ENCODE measurements at places on chromosomes 6 and 20. TPM values are rescaled to one million over a fixed set of nuclear protein-coding genes. Genes with fewer than 3 reads are reported as not detected.

DNA sequence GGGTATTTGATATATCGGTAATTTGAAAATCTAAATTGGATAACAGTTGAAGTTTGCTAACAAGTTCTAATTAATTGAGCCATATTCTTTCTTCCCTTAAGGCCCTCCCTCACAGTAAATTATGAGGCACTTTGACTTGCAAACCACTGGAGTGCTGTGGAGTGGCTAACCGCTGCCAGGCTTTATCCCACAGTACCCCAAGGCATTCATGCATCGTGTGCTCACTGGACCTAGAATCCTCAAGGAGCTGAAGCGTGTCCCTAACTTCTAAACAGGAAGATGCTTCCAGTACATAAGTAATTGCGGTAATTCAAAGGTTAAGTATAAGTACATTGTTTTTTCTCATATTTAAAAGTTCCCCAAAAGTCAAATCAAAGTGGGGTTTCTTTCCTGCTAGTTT, 499.9 kb downstream of the TFAP2A start:
- no peak for DNase-seq
- no peak overlapping the region for H3K27ac ChIP-seq
- H3K36me3 ChIP-seq = no peaks in the 10 kb centered on the region
- H3K4me1 ChIP-seq = no peaks in the 10 kb centered on the region
- no peaks in the 10 kb centered on the region for H3K27me3 ChIP-seq

Gene MAS1
- not detected for total RNA-seq

DNA sequence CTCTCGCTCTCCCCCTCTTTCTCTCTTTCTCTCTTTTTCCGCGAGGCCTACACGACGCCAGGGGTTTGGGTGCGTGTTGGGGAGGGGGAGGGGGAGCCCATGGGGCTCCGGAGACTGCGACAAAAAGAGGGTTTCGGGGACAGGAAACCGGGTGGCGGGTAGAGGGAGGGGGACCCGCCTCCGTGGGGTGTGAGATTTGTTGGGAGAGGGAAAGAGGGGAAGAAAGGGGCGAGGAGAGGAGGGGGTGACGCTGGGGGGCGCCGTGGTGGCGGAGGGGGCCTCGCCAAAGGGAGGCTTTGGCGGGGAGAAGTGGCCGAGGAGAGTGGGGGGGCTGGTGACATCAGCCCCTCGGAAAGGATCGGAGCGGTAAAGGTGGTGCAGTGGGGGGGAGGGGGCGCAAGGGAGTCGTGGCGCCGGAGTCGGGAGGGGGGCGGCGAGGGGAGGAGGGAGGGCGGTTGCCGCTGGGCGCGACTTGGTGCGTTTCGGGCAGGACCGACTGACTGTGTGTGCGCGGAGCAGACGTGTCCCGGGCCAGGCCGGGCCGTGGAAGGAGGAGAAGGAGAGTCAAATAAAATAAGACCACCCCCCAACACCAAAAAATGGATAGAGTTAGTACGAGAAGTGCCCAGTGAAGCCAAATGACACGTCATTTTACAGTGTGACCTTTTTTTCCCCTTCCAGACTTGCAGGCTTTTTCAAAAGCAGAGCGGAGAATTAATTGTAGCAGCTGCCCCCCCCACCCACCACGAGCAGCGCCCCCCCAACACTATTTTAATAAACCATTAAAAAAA, 39.8 kb downstream of the GNAS start:
- peak overlapping the region; percentile 88 for H3K4me3 ChIP-seq
- H3K36me3 ChIP-seq = no peaks in the 10 kb centered on the region
- peaks cover 56% of the 10 kb centered on the region for H3K4me1 ChIP-seq
- no peak for DNase-seq

DNA sequence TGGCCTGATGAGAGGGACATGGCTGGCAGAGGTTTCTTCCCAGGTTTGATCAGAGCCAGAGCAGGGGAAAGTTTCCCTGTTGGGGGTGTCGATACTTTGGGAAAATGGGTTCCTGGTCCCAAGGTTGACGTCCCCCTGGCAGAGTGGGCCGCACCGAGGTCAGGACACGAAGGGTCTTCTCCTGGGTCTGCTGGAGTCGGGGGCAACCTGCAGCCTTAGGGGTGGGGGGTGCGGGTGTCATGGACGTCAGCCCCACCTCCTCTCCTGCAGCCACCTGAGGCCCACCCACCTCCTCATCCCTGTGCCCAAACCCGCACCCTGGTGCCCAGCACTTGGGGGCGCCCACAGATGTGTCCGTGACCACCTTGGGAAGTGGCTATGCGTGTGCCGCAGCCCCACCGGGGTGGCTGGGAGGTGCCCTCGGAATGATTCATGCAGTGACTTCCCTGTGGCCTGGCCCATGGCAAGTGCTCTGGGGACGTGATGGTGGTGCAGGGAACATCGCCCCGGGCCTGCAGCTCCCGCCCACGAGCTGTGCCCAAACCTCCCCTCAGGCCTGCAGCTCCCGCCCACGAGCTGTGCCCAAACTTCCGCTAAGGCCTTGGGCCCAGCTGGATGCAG, 64.9 kb downstream of the YTHDF1 start:
- peaks cover 26% of the 10 kb centered on the region for H3K27me3 ChIP-seq
- H3K36me3 ChIP-seq = no peaks in the 10 kb centered on the region
- peaks cover 21% of the 10 kb centered on the region for H3K4me1 ChIP-seq
- no peak overlapping the region for H3K4me3 ChIP-seq
- H3K27ac ChIP-seq = no peak overlapping the region

Gene PARD6B
- 4.2 TPM for total RNA-seq

DNA sequence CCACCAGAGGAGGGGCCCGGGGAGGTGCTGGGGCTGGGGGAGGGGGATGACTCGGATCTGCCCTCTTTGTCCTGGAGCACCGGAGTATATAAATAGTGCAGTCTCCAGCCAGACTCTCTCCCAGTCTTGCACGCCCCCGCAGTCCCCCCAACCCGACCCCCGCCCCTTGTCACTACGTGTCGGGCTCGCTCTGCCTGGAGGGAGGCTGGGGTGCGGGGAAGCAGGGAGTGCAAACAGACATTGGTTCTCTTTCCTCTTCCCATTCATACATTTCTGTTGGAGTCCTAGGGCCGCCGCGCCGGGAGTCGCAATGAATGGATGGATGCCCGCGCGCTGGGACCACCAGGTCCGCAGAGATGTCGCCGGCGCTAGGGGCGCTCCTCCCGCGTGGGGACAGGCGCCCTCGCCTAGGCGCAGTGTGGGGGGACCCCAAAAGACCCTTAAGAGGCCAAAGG, 179.3 kb downstream of the TBXT start:
- no peak for DNase-seq
- H3K4me1 ChIP-seq = peaks cover 41% of the 10 kb centered on the region
- H3K27ac ChIP-seq = peak overlapping the region; percentile 67
- H3K27me3 ChIP-seq = no peaks in the 10 kb centered on the region

GRCh38 chr6:141989706-141989959, 143.1 kb upstream of the GJE1 start:
- no peak for DNase-seq
- H3K36me3 ChIP-seq = no peaks in the 10 kb centered on the region
- H3K27me3 ChIP-seq = no peaks in the 10 kb centered on the region
- no peak overlapping the region for H3K27ac ChIP-seq
- H3K4me1 ChIP-seq = no peaks in the 10 kb centered on the region
- H3K4me3 ChIP-seq = no peak overlapping the region

DNA sequence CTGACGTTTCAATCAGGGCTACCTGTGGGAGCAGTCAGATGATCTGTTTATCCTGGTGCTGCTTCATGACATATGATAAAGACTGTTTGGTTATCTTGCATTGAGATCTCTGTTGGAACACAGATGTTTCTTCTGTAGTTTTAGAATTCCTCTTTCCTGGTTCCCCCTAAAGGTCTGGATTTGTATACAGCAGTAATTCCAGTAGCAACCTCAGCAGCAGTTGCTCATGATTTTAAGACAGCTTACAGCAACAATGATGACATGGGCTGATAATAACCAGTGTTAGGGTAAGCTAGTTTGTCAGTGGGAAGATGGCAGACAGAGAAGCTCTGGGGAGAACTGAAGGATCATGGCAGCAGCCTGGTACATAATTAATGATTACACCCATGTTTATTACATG, 439.4 kb downstream of the PHF3 start:
- DNase-seq = no peak
- H3K4me1 ChIP-seq = no peaks in the 10 kb centered on the region
- H3K27ac ChIP-seq = no peak overlapping the region

- H3K4me3 ChIP-seq = no peak overlapping the region
- no peaks in the 10 kb centered on the region for H3K4me1 ChIP-seq
- H3K27ac ChIP-seq = no peak overlapping the region
- H3K27me3 ChIP-seq = no peaks in the 10 kb centered on the region
Measured at GRCh38 chr6:16608444-16608843, 152.8 kb downstream of the ATXN1 start.

GRCh38 chr6:159110748-159111147, 58.5 kb upstream of the FNDC1 start:
- H3K4me3 ChIP-seq = no peak overlapping the region
- H3K36me3 ChIP-seq = no peaks in the 10 kb centered on the region
- no peaks in the 10 kb centered on the region for H3K27me3 ChIP-seq
- no peak overlapping the region for H3K27ac ChIP-seq
- no peak for DNase-seq
- peaks cover 10% of the 10 kb centered on the region for H3K4me1 ChIP-seq

- H3K4me1 ChIP-seq = no peaks in the 10 kb centered on the region
- H3K36me3 ChIP-seq = no peaks in the 10 kb centered on the region
- H3K27ac ChIP-seq = no peak overlapping the region
- no peak for DNase-seq
Measured at GRCh38 chr6:167336844-167337630, 12.2 kb downstream of the TTLL2 start.

GRCh38 chr6:26555505-26556262, 17.5 kb downstream of the HMGN4 start:
- H3K36me3 ChIP-seq = no peaks in the 10 kb centered on the region
- H3K4me3 ChIP-seq = no peak overlapping the region
- no peak overlapping the region for H3K27ac ChIP-seq
- peaks cover 8% of the 10 kb centered on the region for H3K4me1 ChIP-seq
- DNase-seq = no peak

DNA sequence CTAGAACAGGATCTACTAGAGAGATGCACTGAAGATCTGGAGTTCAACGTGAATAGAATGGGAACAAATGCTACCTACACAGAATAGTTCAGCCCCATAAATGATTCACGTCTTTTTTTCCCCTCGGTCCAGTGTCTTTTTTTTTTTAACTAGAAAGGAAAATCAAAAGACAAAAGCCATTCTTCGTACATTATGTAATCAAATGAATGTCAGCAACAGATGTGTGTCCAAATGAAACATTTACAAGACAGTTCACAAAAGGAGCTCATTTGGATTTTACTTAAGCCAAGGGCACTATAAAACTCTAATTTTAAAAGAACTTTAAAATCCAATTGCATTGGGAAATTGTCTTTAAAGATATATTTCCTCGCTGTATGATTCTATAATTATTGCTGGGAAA, 42.4 kb downstream of the FAM184A start:
- H3K4me3 ChIP-seq = no peak overlapping the region
- H3K27ac ChIP-seq = no peak overlapping the region
- no peaks in the 10 kb centered on the region for H3K36me3 ChIP-seq

- DNase-seq = peak; percentile 80
- no peaks in the 10 kb centered on the region for H3K36me3 ChIP-seq
- H3K4me3 ChIP-seq = no peak overlapping the region
- no peak overlapping the region for H3K27ac ChIP-seq
Measured at GRCh38 chr6:168158213-168158979, 79.4 kb upstream of the FRMD1 start.

Gene DSTN
- 3,473 TPM for total RNA-seq

DNA sequence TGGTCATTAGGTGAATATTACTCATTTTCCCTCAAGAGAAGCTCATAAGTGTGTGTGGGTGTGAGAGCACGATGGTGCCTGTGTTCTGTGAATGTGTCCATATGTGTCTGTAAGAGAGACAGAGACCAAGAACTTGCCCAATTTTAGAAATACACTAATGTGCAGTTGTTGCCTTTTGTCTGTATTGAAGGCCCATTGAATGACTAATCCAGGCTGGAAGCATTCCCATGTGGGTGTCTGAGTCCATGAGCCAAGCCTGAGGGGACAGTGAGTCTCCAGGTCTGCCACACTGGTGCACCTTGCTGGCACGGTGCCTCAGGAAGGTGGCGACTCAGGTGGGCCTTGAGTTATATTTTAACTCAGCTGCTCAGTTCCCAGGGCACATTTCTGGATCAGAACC, 25.5 kb upstream of the ASXL1 start:
- H3K27me3 ChIP-seq = no peaks in the 10 kb centered on the region
- H3K27ac ChIP-seq = no peak overlapping the region
- peaks cover 16% of the 10 kb centered on the region for H3K36me3 ChIP-seq
- no peak for DNase-seq

Gene COL19A1
- 1.7 TPM for total RNA-seq

GRCh38 chr20:38892091-38892981, 33.9 kb upstream of the FAM83D start:
- H3K36me3 ChIP-seq = peaks cover under 1% of the 10 kb centered on the region
- H3K4me1 ChIP-seq = peaks cover 12% of the 10 kb centered on the region
- no peak for DNase-seq
- no peak overlapping the region for H3K4me3 ChIP-seq
- H3K27ac ChIP-seq = no peak overlapping the region
- H3K27me3 ChIP-seq = no peaks in the 10 kb centered on the region

Gene CFAP206
- total RNA-seq = not detected

Gene SNX9
- 78.1 TPM for total RNA-seq

Gene BACH2
- total RNA-seq = 6.0 TPM

Gene CGA
- not detected for total RNA-seq

DNA sequence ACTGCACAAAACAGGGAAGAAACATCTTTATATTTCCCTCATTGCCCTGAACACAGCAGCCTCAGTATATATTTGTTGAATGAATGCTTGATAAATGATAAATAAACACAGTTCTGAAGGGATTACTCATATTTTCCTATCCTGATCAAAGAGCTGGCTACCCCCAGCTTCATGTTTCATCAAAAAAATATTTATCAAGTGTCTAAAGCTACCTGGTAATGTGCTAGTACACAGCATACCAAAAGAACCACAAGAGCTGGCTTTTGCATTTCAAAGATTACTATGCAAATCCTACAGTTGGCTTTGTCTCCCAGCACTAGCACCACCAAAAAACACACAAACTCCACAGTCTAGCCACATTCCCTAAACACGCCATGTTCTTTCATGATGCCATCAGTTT, 130.0 kb downstream of the BTBD9 start:
- no peak for DNase-seq
- peaks cover 11% of the 10 kb centered on the region for H3K4me1 ChIP-seq
- no peaks in the 10 kb centered on the region for H3K27me3 ChIP-seq
- H3K36me3 ChIP-seq = no peaks in the 10 kb centered on the region
- no peak overlapping the region for H3K4me3 ChIP-seq
- H3K27ac ChIP-seq = no peak overlapping the region

DNA sequence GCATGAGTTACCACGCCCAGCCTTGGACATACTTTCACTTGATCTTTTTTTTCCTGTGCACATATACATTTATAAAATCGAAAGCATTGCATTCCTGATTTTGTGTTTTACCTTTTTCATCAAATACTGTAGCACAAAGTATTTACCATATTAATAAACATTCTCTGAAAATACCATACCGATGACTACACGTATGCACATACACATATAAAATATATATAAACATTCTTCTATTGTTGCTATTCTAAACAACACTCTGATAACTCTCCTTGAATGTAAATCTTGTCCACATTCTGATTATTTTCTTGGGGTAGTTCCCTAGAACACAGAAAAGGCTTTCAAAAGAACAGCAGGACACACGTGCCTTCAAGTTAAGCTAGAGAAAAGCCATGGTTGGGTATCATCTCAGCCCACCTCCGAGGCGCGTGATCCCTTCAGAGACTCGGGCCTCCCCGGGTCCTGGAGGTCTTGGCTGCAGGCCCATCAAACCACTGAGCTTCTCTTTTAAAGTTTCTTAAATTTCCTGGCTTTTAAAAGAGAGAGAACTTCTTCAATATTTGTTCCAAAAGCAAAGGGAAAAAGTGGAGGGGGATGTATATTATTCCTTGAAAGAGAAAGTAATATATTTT, 198.1 kb downstream of the MYLK4 start:
- H3K4me1 ChIP-seq = no peaks in the 10 kb centered on the region
- H3K27me3 ChIP-seq = no peaks in the 10 kb centered on the region
- DNase-seq = peak; percentile 62
